ENCODE measurements at places on chromosomes 2 and 18. TPM values are rescaled to one million over a fixed set of nuclear protein-coding genes. Genes with fewer than 3 reads are reported as not detected.
A peak's percentile ranks its signal among the peaks of the same experiment; 100 is the strongest.

ARHGEF4 gene
- total RNA-seq: 0.10 TPM

TMEM214 gene
- total RNA-seq: 88.6 TPM

RTKN gene
- 10.5 TPM for total RNA-seq

OBSL1 gene
- 44.2 TPM for total RNA-seq

GRCh38 chr2:196719110-196719872 is 79.8 kb downstream of the CCDC150 start:
- DNase-seq: peak; percentile 9

- DNase-seq: no peak
These were observed 637.7 kb upstream of the ID2 start for GRCh38 chr2:8044046-8044594.

GRCh38 chr18:63140997-63141777 is 178.4 kb downstream of the BCL2 start:
- DNase-seq: no peak

- DNase-seq: peak; percentile 21
These were observed 199.0 kb downstream of the LPIN1 start for GRCh38 chr2:11945139-11946126.

DNA sequence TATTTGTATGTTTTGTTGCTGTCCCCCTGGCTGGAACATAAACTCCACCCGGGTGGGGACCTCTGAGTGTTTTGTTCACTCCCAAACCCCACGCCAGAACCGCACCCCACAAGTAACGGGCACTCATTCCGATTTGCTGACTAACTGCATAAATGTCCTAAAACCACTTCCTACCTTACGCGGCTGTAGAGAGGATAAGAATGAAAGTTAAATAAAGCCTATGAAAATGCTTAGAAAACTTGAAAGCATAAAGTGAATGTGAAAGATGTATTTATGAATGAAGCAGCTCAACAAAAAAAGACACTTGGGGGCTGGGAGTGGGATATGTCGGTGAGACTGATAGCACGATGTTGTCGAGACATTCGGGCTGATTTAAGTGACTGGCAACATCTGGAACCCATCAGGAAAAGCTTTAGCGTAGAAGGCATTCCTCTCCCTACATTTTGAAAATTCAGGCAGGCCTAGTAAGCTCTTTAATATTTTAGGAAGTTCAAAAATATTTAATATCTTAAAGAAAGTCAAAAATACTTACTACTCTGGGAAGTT is 206.7 kb downstream of the SH3RF3 start:
- DNase-seq: peak; percentile 85

- peak; percentile 32 for DNase-seq
These were observed 24.0 kb upstream of the GALNT5 start for GRCh38 chr2:157233506-157233905.

DNA sequence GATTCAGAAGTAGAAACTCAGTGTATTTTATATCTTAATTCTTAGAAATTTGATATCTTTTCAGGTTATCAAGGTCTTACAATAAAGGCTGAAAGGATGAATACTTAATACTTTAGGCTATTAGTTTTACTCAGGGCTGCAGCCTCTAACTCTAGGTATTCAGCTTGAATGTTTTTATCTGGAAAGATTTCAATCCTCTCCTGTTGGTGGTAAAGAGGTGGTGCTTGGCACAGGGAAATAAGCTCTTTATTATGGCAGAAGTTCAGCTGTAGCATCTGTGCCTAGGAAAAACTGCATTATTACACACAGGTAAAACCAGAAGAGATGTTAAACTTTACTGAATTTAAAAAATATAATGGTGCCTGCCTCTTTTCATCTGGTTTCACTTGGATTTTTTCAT is 11.1 kb downstream of the ACVR2A start:
- no peak for DNase-seq

DNA sequence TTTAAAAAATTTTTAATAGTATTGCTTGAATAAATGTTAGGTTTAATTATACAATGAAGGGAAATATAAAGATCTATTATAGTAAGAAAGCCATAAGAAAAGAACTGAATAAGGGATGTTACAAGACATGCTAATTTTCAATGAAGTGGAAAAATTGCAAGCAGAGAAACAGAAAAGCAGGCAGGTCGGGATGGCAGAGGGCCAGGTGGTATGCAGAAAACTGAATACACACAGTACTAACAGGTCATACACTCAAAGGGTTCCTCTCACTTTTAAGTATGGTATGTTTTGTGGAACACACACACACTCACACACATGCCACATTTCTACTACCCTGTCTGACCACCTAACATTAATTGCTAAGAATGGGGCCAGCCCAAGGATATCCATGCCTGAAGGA is 76.7 kb upstream of the DTNA start:
- DNase-seq: no peak

- no peak for DNase-seq
These were observed 15.1 kb downstream of the KCMF1 start for GRCh38 chr2:84986018-84986417.

DNA sequence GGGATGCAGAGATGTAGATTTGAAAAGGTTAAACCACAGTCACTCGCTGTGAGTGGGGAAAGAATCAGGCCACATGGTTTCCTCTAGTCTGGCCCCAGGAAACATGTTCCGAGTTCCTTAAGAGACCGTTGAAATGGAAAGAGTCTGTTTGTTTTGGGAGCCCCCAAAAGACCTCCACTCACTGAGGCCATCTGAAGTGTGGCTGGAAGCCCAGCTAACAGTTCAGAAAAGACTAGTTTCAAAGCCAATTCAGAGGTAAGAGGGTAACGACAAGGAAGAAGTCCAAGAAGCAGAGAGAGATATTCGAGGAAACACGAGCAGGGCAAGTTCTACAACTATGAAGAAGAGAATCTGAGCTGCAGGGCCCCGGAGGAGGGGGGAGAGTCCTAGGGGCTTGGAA is 61.0 kb downstream of the APOB start:
- no peak for DNase-seq
